ENCODE measurements at places on chromosomes 11 and 22. TPM values are rescaled to one million over a fixed set of nuclear protein-coding genes. Genes with fewer than 3 reads are reported as not detected.

Gene RIC3
- 1.3 TPM for polyA plus RNA-seq

GRCh38 chr11:115060840-115061239, 382.5 kb downstream of the NXPE2 start:
- peak; percentile 64 for DNase-seq

Gene GATD1
- polyA plus RNA-seq = 38.9 TPM

DNA sequence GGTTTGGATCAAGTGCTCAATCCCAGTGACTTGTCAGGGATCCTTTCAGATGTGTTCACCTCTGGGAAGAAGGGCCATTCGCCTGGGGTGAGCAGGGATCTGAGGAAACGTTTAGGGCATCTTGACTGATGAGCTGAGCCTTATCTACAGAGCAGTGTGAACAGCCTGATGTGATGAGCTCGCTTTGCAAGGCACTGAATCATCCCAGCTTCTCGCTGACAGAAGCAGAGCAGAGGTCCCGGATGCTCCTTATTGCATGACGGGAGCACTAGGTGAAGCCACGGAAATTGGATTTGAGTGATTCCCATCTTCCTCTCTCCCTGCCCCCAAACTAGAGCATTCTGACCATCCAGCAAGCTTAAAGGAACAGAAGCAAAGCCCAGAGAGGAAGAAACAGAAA, 46.5 kb downstream of the SEZ6L start:
- DNase-seq = no peak

DNA sequence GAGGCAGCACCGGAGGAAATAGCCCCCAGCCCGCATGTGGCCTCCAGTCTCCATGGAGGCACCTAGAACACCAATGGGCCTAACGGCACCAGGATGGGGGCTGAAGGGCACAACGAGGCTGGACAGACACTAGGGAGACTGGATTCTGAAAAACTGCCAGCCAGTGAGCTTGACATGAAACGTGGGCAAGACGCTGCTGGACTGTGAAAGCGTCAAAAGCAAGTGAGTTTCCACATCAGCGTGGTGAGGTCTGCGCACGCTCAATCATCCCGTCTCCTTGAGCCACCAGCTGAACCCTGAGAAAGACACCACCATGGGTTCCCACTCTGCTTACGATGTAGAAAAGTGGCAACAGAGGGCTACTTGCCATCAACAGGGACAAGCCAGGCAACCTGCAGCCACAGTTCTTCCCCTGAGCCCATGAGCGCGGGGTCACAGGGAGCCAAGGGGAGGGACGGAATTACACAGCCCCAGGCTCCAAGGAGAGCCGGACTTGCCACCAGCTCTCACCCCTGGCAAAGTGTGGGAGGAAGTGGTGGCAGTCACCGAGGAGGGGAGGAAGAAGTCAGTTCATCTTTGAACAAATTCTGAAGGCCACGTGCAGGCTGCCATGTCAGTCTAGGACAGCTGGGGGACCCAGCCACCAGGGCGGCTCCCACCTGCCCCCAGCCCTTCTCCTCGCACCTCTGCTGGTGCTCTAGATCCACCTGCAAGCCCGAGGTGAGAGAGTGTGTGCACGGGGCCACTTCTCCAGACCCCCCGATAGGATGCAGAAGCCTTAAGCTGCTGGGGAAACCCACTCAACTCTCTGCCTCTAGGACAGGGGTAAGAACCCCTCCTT, 131.1 kb downstream of the MPPED1 start:
- DNase-seq = no peak

DNA sequence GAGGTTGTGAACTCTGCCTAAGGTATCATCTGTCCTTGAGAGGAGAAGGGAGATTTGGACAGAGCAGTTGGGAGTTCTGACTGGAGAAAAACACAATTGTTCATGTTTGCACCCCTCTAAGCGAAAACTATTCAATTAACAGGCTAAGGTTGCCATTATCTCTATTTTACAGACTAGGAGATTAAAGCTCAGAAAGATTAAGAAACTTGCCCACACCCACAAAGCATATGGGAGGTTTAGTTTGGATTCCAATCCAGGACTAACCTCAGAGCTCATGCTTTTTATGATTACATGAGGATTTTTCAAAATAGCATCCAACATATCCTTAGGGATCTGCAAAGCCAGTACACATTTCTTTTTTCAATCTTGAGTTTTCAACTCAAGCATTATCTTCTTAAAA, 22.0 kb downstream of the GAB2 start:
- DNase-seq = no peak

GRCh38 chr11:77698896-77699295, 61.3 kb upstream of the CLNS1A start:
- DNase-seq = no peak

Gene FOLR3
- polyA plus RNA-seq = not detected

Gene ENTHD1
- not detected for polyA plus RNA-seq

DNA sequence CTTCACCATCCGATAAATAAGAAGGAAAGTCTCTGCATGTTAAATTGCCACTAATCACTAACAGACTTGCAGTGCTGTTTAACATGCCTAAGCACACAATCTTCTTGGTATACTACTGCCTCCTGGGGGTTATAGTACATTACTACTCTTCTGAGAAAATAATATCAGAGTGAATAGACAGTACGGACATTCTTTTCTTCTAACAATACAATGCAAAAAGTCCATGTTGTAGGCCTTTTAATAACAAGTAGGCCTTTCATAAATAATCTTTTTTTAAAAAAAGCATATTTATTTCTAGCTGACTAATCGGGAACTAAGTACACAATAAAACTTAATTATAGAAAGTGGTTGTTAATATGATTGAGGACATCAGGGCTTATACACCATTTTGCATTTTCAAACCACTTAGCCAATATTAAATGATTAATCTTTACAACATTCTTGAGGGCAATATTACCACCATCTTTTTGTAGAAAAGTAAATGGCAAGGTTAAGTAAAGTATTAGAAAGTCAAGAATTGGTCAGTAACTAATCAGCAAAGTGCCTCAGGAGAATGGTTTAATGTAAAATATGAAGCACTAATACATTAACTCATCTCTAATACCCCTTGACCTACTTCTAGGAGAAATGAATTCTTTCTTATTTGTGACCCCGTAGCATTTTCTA, 84.7 kb downstream of the TTC28 start:
- peak; percentile 89 for DNase-seq

Gene SMC1B
- polyA plus RNA-seq = 0.07 TPM

Gene ADAMTS8
- 11.8 TPM for polyA plus RNA-seq

DNA sequence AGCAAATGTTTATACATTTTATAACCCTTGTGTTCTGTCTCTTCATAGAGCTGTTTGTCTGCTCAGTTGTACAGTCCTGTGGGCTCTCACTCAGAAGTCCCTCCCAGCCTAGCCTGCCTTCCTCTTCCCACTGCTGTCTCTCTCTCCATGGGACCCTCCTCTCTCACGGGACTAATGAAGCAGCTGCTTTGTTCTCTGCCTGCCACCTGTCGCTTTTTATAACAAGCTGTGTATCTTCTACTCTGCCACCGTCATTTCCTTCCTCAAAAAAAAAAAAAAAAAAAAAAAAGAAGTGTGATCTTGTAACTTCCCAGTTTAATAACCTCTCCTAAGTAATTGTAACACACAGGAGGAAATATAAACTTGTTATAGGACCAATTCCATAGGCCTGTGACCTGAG, 92.2 kb upstream of the ALKBH3 start:
- peak; percentile 79 for DNase-seq

Gene BAIAP2L2
- polyA plus RNA-seq = 1.7 TPM

DNA sequence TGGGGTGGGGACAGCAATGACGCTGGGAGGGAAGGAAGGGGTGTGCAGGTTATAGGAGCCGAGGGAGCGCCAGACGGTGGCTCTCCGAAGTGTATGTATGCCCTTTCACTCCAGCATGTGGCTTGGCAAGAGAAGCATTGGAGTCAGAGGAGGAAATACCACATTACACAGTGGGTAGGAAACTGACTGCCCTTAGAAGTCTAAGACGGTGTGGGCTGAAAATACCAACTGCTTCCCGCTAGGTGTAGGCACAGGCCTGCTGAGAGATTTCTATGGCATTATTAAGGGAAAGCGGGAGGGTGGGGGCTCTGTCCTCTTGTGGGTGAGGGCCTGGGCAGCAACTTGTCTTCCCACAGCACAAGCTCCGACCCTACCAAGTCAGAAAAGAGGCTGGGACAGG, 44.7 kb downstream of the CACNG2 start:
- no peak for DNase-seq

Gene CELSR1
- polyA plus RNA-seq = 3.4 TPM

DNA sequence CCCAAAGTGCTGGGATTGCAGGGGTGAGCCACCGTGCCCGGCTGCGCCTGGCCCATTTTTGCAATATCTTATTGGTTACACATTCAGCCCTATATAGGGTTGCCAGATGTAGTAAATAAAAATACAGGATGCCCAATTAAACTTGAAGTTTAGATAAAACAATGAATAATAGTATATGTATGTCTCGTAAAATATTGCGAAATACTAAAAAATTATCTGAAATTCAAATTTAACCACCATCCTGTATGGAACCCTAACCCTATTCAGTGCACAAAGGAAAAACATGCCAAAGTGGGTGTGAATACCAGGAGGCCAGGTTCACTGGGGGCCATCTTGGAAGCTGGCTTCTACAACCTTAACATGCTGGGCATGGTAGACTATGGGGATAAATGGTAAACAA, 5.2 kb upstream of the TFIP11 start:
- no peak for DNase-seq

Gene TSPAN32
- 2.9 TPM for polyA plus RNA-seq

Gene DGAT2
- polyA plus RNA-seq = 0.54 TPM

DNA sequence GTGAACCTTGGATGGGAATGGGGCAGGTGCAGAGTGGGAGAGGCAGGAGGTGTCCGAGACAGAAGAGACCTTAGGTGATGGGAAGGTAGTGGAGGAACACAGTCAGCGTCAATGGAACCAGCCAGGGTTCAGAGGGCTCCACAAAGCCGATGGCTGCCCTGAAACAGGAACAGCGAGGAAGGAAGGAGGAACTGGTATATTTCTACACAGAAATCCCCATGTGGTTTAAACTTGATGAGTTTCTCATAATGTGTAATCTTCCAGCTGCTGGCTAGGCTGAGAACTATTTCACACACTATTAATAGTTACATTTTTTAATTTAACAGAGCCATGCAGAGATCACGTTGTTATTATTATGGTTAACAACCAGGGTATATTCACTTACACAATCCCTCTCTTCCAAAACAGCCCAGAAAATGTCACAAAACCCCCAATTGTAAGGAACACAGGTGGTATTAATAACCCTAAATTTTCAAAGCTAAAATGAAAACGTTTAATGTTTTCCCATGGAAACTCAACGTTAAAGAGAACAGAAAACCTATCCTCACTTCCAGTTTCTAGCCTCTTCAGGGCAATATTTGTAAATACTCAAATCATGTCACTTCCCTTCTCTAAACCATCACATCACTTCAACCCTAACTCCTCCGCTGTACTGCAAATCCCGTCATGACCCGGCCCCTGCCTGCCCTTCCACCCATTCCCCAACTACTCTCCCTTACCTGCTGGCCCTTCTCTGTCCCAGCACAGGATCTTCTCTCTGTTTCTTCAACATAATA, 74.5 kb upstream of the ARFGAP3 start:
- peak; percentile 68 for DNase-seq

DNA sequence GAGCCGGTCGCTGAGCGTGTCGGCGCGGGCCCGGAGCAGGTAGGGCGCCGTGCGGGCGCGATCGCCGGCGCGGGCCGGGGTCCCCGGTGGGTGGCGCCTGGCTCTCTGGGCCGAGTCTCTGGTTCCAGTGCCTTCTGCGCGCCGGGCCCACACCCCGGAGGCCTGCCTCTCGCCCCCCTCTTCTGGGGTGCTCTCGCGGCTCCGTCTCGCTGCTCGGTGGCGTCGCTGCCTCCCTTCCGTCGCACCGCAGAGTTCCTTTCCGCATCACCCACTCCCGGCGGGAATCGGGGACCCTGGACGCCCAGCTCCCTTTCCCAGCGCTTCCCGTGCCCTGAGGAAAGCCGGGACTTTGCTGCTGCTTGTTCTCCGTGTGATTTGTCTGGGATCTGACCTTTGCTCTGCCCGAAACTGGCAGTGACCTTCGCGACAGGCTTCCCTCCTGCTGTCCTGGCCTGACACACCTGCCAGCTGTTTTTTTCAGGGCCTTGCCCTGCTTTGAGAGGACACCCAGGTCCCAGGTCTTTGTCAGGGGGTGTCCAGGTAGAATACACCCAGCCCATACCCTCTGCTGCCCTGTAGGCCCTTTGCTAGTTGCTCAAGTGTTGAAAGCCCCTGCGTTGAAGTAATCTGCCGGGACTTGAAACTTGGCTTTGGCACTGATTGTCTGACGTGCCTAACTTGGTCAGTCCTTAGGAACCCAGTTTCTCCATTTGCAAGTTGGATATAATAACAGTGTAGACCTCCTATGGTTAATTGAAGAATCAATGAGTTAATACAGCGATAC, 711 bp downstream of the FDX1 start:
- DNase-seq = peak; percentile 52

DNA sequence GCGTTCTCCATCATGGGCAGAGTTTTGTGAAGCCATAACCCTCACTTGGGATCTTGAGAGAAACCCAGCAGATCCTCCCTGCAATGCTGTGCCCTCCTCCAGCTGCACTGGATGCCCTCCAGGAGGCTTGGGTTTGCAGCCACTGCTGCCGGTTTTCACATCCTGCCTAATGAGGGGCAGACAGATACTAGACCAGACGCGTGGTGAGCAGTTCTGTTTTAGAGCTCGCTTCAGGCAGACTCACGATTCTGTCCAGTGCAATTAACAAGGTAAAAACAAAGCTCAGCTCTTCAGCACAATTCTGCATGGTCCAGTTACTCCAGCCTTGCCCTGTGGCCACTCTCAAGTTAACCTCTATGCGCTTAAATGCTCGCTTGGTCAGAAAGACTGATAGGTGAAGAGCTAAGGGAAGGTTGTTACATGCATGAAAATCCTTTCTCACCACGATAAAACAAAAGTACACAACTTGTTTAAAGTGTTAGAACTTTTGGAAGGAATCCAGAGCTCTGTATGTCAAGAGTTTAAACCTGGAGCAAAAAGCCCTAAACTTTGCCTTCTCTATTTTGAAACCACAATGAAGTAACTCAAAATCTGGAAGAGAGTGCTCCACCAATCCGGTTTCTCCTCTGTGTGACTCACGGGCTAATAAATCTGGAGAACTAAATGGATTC, 292.3 kb upstream of the FAT3 start:
- DNase-seq = peak; percentile 9

Gene CLCF1
- polyA plus RNA-seq = 4.8 TPM

All from muscle of leg (tissue), 16 donors.